ENCODE measurements at places on chromosomes 3 and 15.

DNA sequence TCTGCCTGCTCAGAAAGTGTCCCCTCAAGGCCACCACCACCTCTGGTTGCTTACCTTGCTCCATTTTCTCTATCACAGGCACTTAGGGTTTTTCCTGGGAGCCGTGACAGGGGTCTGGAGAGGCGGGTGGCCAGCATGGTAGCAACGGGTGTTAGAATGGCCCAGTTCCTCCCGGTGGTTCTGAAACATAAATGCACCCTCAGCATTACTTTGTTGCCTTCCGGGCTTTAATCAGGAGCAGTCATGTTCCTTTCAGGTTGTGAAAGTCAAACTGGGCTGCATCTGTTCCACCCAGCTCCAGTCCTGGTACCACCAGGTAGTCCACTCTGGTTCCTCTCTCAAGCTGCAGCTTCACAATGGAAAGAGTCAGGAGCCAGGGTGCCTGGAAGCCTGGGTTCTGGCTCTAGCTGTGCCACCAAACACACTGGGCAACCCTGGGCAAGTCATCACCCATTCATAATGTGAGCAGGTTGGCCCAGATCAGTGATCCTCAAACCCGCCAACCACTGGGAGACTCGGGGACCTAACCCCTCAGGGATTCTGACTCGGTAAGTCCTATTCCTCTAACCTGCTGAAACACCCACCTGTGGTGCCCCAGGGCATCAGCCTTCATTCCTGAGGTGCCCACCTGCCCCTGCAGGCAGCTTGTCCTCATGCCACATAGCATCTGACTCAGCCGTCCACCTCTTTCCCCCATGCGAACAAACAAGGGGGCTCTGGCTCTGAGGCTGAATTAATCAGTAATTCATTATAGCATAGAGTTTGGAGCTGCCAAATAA lies 9.3 kb downstream of the BDH1 start:
- no peak for DNase-seq

DNA sequence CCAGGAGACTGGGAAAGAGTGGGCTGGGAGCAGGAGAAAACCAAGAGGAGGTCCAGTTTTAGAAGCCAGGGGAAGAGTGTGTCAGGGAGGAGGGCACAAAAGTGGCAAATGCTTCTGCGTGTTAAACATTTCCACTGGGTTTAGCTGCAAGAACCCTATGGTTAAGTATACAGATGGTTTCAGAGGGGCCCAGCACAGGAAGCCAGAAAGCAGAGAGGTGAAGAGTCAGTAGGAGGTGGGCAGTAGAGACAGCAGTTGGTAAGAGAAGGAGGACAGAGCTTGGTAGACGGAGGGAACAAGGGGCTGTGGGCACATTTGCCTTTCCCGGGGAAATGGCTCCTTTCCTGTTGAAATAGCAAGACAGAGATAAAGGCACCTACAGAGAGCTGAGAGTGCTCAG lies 133.8 kb downstream of the EPHB1 start:
- no peak for DNase-seq

GRCh38 chr3:57006949-57007419 lies 53.5 kb upstream of the SPATA12 start:
- peak; percentile 45 for DNase-seq

DNA sequence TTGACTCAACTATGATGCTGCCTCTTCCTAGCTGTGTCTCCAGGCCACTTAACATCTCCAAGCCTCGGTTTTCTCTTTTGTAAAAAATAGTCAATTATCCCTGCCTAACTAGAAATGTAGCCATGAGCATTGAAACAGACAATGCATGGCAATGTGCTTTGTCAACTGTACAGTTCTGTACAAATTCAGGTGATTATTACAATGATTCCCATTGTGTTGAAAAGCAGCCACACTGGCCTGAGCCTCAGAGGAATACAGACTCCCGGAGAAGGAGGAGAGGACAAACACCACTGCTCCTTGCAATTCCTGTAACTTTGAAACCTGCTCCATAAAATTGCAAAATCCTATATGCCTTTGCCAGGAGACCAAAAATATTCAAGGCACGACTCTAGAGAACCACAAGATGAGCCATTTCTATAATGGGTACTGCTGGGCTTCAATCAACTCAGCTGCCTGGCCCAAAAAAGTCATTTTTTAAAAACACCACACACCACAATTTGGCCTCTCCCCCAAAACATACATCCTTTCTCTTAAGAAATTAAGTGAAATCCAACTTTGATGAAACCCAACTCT lies 28.6 kb downstream of the DAPK2 start:
- no peak for DNase-seq

GRCh38 chr3:134430950-134431445 lies 54.8 kb downstream of the ANAPC13 start:
- no peak for DNase-seq

GRCh38 chr3:166788936-166789335 lies 591.2 kb downstream of the ZBBX start:
- no peak for DNase-seq

- DNase-seq = no peak
Measured at GRCh38 chr3:34955680-34956079, 683.6 kb upstream of the ARPP21 start.

GRCh38 chr15:78907577-78907976 lies 34.9 kb downstream of the MORF4L1 start:
- DNase-seq = no peak

DNA sequence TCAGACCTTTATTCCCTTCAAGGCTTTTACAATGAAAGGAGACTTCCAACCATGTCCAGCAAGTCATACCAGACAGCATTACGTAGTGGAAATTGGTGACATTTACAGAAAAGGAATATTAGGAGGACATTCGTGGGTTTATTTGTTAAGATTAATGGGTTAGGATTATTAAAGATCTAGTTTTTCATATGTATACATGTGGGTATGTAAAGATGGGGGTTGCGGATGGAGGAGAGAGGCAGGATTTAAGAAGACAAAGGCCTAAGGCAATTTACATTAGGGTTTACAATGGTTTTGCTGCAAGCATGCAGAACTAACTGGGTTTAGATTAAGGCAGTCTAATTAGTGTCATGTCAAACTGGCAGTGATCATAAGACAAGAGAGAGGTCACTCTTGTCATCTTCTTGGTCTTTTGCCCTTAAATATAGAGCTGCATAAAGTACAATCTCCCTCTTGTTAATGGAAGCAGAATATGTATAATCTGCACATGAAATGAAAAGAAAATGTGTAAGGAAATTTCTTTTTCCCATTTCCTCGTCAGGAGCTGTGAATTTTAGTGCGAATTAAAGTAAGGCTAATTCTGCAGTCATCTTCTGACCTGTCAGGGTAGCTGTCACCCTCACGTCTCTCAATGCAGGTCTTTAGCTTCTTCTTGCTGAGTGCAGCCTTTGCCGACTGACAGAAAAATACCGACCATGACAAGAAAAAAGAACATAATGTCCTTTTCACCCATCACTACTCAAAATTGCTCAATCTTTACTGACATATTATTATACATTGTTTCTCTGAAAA lies 258.9 kb upstream of the MEIS2 start:
- no peak for DNase-seq

- DNase-seq = peak; percentile 34
Measured at GRCh38 chr3:188978421-188979171, 193.2 kb upstream of the TPRG1 start.

- DNase-seq = no peak
Measured at GRCh38 chr15:68183616-68184315, 21.4 kb downstream of the CALML4 start.

- DNase-seq = no peak
Measured at GRCh38 chr3:69590111-69590510, 149.2 kb upstream of the MITF start.

DNA sequence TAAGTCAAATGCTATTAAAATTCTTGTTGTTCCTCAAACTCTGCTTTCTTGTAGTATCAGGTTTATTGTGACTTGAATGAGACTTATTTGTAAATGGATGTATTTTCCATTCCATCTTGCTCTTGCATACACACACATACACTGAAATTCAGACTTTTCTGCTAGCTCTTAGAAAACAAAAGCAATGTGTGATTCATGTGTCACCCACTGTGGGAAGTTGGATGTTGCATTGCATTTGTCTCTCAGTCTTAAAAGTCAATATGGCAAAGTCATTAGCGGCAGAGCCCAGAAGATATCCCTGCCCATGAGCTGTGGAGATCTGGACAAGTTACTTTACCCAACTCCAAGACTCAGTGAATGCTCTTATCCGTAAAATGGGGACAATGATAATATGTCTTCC lies 357.2 kb upstream of the TPRG1 start:
- no peak for DNase-seq

DNA sequence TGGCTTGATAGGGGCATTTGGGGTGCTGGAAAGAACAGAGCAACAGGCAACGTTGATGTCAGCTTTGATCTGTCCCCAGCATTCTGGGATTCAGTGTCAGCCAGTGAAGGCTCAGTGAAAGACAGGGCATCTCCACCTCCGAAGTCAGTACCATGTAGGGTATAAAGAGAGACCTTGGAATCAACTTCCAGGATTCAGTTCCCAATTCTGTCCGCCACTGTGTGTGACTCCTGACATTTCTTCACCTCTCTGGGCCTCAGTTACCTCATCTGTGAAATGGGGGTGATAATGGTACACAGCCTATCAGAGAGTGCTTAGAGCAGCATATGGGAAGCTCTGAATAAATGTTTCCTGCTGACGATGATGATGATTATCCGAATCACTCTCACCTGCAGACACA lies 55.6 kb upstream of the FLNB start:
- no peak for DNase-seq

- DNase-seq = no peak
Measured at GRCh38 chr15:92882697-92883162, 17.4 kb upstream of the CHD2 start.

GRCh38 chr3:72625602-72626337 lies 222.5 kb downstream of the SHQ1 start:
- DNase-seq = peak; percentile 98

DNA sequence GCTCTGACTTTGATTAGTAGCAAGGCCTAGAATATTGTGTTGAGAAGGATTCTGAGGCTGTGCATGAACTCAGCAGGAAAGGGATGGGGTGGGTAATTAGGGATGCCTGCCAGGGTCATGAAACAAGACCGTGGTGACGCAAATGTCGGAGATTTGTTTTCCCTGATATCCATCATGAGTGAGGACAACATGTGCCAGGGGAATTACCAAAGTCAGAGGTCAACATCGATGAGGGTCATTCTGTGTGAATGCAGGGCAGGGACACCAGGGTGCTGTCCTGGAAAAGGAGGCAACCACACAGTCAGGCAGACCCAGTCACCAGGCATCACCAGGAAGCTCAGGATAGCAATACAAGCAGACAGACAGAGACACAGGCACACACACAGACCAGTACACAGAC lies 52.2 kb downstream of the SLCO2A1 start:
- DNase-seq = no peak

DNA sequence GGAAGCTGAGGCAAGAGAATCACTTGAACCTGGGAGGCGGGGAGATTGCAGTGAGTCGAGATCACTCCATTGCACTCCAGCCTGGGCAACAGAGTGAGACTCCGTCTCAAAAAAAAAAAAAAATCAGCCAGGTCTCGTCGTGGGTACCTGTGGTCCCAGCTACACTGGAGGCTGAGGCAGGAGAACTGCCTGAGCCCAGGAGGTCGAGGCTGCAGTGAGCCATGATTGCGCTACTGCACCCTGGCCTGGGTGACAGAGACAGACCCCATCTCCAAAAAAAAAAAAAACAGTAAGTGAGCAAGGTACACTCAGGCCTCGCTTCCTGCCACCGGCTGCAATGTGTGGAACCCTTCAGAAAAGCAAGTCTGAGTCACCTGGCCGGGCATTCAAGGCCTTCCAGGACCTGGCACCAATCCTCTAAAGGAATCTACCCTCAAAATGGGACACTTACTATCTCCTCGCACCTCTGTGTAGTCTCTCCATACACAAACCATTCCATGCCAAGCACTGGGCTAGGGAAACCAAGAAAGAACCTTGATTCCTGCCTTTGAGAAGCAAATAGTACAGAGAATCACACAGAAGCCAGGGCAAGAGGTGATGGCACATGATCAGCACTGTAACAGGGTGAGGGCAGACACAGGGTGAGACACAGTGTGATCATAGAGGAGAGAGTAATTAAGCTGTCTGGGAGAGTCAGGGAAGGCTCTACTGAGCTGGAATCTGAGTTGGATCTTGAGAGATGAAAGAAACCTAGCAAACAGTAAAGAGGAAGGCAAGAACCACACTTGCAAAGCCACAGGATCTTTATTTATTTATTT lies 9.7 kb downstream of the SCAMP2 start:
- DNase-seq = peak; percentile 22

DNA sequence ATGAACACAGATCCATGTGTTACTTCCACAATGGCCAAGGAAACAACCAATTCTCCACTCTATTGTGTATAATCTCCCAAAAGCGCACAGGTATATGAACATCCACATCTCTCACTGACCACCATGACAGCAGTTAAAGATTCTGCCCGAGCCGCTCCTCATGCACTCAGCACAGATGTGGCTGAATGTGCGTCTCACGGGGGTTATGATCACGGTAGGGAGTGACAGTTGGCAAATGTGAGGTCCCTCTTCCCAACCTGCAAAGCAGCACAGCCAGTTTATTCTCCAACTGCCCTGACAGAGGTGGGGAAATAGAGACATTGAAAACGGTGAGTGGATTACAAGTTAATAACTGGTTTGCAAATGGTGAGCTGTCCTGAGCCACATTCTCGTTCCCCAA lies 17.6 kb downstream of the FOXP1 start:
- DNase-seq = no peak

DNA sequence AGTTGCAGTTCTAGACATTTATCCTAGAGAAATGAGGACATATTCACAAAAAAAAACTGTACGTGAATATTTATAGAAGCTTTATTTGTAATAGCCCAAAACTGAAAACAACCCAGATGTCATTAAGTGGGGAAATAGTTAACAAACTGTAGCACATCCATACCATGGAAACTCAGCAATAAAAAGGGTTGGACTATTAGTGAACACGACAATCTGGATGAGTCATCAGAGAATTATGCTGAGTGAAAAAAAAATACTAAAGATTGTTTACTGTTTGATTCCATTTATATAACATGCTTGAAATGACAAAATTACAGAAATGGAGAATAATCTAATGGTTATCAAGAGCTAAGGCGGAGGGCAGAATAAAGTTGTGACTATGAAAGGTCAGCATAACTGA lies 59.5 kb downstream of the CPA3 start:
- peak; percentile 70 for DNase-seq

- peak; percentile 75 for DNase-seq
Measured at GRCh38 chr15:65796610-65797078, 4.6 kb upstream of the DENND4A start.

- peak; percentile 67 for DNase-seq
Measured at GRCh38 chr3:127951276-127951675, 36.2 kb downstream of the KBTBD12 start.

DNA sequence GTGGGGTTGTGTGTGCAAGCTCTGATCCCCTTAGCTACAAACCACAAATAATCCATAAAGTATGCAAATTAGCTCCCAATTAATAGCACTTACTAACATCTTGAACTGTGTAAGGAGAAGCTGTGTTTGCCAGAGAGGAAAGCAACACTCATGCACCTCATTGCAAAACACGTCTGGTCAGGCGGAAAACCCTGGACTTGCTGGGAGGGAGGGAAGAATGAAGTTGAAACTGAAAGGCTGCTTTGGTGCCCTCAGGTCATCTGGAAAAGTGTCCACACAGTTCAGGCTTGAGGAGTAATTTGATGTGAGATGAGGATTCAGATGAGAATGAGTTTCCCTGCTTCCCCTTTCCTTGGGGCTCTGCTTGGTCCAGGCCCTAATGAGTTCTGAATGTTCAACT lies 185.5 kb upstream of the ANKRD28 start:
- DNase-seq = peak; percentile 86

GRCh38 chr3:124587053-124587408 lies 143.2 kb upstream of the UMPS start:
- DNase-seq = no peak
